ENCODE measurements at places on chromosomes 4 and X.

DNA sequence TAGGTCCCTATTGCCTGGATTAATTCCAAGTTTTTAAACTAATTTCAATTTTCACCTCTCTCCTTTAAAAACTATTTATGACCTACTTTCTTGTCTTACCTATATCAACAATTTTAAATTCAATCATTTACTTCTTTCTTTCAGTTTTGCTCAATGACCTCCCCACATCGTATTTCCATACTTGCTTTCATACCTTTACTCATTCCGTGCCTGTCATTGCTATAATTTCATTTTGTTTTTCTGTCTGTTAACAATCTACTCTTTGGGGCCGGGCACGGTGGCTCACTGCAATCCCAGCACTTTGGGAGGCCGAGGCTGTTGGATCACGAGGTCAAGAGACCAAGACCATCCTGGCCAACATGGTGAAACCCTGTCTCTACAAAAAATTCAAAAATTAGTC is 781.1 kb downstream of the FSTL5 start:
- no peak for DNase-seq

- DNase-seq: no peak
These were observed 129.0 kb upstream of the STX18 start for GRCh38 chr4:4670869-4671268.

GRCh38 chrX:118116713-118117550 is at the start of gene KLHL13:
Gene KLHL13 (minus strand): TSS chrX:118116810. CDS start chrX:118028473, 88,337 bp downstream.
- no peak for DNase-seq

DNA sequence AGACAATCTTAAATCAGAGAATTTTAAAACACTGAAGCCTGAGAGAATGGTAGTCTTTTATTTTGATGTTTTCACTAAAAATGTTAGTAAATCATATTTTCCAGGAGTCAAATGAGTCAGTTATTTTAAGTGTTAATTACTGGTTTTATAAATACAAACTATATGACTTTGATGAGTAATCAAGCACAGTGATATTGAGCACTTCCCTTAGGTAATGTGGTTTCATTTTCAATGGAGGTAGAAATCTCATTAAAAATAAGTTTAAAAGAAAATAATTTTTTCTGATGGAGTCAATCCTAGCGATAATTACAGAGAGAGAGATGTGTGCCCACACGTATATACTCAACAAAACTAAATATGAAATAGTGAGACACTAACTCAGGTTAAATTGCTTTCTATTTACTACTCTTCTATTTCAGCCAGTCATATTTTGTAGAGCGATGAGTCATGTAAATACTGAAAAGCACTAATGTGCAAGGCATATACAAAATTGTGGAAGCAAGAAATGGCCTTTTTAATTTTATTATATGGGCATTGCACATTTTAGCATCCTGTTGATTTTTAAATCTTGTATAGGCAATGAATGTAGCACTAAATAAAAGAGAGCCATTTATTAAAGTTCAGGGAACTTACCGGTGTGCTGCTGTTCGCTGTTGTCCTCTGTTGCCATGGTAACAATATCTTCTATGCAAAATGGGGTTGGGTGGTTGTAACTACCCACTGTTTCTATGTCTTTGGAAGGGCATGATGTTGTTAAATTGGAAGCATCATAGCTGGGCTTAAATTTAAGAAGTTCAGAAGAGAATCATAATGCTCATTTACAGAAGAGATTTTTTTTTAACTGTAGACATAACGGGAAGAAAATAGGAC is 513.7 kb downstream of the TLL1 start:
- DNase-seq: no peak

DNA sequence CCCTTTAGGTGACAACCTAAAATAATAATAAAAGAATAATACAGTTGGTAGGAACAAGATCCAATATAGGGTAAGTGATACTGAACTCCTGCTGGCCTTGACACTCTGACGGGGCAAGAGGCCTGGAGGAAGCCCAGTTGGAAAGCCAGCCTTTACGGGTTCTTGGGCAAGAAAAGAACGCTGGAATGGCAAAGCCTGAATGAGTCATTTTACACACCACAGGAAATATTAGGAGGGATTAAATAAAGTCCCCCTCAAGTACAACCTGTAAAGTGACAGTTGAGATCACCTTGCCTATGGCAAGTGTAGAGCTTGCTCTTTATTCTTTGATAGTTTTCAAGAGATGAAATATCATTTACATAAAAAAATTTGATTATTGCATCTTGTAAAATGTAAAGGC is 244.5 kb upstream of the TLL1 start:
- no peak for DNase-seq

- no peak for DNase-seq
These were observed 10.7 kb upstream of the WDR17 start for GRCh38 chr4:176054942-176055341.

DNA sequence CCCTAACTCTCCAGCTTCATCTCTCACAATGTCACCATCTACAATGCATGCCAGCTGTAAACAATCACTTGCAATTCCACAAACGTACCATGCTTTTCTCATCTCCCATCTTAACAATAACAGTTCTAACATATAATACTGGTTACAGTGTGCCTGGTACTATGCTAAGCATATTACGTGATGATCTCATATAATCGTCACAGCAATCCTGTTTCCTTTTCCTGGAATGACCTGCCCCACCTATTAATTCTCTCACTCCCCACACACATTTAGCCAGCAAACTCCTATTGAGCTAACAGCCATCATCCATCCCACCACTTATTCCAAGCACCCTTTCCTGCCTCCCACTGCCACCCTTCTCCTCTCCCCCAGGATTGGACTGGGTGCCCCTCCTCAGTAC is 7.9 kb downstream of the JCHAIN start:
- DNase-seq: no peak

DNA sequence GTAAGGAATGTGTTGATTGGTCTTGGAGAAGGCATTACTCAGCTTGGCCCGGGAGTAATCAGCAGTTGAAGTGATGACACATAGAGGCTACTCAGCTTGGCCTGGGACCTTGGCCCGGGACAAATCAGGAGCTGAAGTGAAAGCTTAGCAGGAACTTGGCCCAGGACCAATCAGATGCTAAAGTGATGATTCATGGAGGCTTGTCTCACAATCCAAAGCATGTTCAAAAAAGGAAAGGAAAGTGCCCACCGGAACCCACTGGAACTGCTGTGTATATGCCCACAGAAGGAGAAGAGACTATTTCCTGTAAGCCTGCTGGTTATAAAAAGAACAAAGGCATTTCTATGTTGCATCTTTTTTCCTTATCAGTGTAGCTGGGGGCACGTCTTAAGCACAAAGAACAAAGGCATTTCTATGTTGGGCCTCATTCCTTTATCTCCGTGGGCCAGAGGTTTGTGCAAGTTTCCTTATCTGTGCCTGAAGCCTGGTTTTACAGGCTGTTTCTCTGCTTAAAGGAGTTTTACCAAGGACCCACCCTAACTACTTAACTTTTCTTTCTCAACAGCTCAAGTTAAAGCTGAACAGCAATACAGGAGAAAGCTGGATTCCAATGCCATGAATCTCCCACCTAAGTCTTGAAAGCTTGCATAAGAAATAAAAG is 1176.7 kb downstream of the NLGN4X start:
- no peak for DNase-seq

Measured in activated gamma-delta T cell (primary cell).